ENCODE measurements at places on chromosomes 11 and 22. TPM values are rescaled to one million over a fixed set of nuclear protein-coding genes. Genes with fewer than 3 reads are reported as not detected.

The LARGE2 gene
- polyA plus RNA-seq, result 17.5 TPM

The KCNQ1OT1 gene
- polyA plus RNA-seq, result 0.73 TPM

The POU2F3 gene
- 0.47 TPM for polyA plus RNA-seq

The APOA4 gene
- not detected for polyA plus RNA-seq

The KRTAP5-9 gene
- 0.25 TPM for polyA plus RNA-seq

The OR10D3 gene
- not detected for polyA plus RNA-seq

The DGAT2 gene
- 3.4 TPM for polyA plus RNA-seq

Measured in left renal pelvis (tissue), 4 donors.